ENCODE measurements at places on chromosomes 11 and 22.
A peak's percentile ranks its signal among the peaks of the same experiment; 100 is the strongest.

- DNase-seq: no peak
Measured at GRCh38 chr22:33831651-33832050, 88.6 kb downstream of the LARGE1 start.

GRCh38 chr22:27307545-27308247 is 493.9 kb downstream of the MN1 start:
- DNase-seq: no peak

DNA sequence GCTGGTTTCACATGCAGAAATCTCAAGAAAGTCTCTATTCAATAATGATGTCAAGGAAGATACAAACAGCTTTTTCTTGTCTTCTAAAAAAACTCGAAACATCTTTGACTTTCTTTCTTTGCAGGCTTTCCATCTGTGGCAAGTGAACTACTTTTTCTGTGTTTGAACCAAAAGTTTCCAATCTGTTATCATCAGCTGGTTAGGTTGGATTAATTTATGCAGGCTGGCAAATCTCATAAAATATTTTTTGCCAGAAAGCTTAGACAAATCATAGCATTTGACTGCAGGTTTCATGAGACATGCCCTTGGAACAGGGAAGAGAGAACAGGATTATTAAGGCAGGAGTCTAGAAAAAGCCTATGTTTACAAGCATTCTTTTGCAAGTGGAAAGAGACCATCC is 86.1 kb upstream of the ARHGAP42 start:
- DNase-seq: no peak

GRCh38 chr11:122853971-122854446 is 15.7 kb downstream of the CRTAM start:
- peak; percentile 71 for DNase-seq

DNA sequence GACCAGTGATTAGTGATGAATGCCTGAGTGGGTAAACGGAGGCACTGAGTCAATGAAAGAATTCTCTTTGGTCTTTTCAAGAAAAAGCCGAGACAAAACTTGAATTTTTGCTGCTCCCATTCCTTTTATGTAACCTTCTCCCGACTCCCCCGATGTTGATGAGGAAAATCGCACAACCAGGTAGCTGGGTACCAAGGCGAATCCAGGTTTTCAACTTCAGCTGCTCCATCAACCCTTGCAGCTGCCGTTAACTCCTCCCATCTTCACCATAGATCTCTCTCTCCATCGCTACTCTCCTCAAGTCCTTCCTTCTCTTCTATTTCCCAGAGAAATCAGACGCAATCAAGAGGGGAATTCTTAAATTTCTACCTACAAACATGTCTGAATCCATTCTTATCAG is 611 bp upstream of the USP2 start:
- no peak for DNase-seq
